ENCODE measurements at places on chromosomes 4 and X.

- no peak for DNase-seq
Observed at GRCh38 chr4:23234018-23234417, 541.3 kb downstream of the GBA3 start.

DNA sequence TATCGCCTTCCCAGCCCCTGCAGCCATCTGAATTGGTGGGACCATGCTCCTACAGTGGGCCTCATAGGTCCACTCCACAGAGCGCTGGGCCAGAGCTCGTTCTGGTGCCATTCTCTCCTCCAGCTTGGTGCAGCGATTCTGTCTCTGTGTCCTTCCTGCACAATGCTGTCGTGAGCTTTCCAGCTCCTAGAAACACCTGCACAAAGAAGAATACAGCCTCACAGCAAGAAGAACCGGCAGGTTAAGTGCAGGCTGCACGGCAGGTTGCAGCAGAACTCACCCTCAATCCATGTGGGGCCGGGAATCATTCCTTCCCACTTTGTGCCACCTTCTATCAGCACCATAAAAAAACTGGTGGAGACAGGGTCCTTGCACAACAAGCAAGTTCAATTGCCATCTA is 101.2 kb upstream of the ENPP6 start:
- DNase-seq = no peak

DNA sequence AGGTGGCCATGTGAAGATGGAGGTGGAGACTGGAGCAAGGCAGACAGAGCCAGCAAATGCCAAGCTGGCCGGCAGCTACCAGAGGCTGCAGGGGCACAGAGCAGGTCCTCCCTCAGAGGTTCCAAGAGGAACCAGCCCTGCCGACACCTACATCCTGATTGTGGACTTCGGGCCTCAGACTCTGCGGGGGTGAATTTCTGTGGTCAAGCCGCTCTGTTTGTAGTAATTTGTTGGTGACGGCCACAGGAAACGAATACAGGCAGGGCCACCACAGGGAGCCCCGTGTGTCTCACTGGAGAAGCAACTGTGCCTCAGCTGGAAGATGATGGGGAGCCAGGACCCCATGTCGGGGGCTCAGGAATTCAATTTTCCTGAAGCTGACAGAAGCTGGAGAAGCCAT is 28.3 kb downstream of the ZFYVE28 start:
- no peak for DNase-seq

- DNase-seq = no peak
Observed at GRCh38 chrX:148555101-148555500, 54.7 kb downstream of the AFF2 start.

DNA sequence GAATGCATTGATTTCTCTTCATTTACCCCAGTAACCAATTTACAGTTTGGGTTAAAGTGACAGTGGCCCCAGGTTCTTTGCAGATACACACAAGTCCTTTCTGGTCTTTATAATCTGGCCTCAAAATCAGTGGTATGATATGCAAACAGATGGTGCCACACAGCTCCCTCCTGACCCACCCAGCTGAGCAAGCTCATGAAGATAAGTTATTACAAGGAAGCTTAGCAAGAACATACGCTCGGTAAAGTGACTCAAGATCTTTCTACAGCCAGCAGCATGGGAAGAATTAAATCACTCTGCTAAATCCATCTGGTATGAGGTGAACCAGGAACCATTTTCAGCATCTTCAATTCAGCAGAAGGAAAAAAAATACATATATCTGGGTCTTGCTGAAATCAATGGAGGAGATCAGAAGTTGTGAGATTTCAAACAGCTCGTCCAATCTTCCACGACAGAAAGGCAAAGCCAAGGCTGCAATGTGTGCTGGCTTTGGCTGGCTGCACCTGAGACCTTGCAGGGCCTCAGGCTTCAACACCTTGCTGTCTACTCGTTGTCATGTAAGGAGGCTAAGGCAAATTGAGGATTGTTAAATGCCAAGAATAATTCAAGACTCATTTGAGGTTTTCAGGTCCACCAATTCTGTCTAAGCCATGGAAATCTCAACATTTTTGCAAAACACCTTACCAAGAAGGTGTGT is 28.2 kb downstream of the SEL1L3 start:
- DNase-seq = no peak

DNA sequence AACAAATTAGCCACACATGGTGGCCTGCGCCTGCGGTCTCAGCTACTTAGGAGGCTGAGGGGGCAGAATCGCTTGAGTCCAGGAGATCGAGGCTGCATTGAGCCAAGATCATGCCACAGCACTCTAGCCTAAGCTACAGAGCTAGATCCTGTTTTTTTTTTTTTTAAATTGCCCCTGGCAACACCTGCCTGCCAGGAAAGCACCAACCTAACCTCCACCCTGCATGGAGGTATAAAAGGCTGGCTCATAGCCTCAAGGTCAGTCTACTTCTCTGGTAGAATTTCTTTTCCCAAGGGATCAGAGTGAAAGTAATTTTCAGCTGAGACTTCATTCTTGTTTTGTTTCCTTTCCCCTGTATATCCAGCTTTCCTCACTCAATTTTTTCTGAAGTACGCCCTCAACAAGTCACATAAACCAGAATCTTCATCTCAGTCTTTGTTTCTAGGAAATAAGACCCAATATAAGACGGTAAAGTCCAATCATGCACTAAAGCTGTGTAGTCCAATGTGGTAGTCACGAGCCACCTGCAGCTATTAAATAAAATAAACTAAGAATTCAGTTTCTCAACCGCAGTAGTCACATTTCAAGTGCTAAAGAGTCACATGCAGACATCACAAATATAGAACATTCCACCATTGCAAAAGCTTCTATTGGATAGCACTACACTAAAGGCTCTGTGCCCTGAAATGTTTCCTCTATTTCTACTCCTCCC is 113.3 kb downstream of the HPGD start:
- no peak for DNase-seq

GRCh38 chrX:70592091-70592490 is 147.5 kb downstream of the DLG3 start:
- peak; percentile 33 for DNase-seq

DNA sequence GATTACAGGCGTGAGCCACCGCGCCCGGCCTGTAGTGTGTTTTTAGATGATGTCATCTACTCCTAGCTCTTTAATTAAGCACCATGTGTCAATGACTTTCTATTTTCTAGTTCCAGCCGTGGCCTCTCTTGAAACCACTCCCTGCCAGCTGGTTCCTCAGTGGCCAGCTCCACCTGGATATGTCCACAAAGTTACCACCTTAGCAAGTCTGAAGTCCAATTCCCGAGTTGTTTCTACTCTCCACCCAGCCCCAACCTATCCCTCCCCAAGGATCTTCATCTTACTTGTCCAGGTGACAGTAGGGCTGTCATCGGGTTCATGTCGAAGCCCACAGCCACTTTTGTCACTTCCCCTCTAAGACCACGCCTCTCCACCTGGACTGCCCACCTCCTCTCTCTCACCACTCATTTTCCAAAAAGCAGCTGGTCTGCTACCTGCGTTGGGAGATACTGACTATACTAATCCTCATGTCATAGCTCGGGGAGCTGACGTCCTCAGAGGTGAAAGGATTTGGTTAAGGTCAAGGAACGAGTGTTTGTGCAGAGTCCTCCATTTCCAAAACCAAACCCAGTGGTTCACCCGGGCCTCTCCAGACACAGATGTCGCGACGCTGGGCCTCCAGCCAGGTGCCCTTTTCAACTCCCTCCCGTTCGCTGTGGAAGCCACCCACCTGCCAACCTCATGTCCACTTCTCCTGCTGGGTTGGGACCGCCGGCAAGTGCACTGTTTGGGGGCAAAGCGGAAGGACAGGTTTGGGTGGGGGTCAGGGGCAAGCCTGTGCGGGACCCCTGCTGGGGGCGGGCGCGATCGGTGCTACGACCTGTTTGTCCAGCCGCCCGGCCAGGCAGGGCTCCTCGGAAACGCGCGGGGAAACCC is 704 bp downstream of the FAM3A start:
- no peak for DNase-seq

GRCh38 chrX:136909119-136909705 is 28.7 kb upstream of the RBMX start:
- DNase-seq = peak; percentile 45

DNA sequence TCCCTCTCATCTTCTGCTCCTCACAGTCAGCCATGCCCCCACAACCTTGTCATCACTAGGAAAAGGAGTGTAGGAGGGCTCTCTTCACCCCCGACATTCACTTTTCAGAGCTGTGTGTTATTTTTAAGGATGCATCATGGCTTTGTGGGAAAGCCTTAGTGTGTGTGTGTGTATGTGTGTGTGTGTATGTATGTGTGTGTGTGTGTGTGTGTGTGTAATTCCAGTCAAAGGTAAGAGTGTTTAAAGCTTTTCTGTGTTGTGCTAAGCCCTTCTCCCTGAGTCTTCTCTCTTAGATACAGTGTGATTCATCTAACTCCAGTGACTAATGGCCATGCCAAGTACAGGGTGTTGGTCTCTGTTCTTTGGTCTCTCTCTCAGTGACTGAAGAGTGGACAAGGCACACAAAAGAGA is 76.6 kb downstream of the CHIC2 start:
- DNase-seq = no peak

DNA sequence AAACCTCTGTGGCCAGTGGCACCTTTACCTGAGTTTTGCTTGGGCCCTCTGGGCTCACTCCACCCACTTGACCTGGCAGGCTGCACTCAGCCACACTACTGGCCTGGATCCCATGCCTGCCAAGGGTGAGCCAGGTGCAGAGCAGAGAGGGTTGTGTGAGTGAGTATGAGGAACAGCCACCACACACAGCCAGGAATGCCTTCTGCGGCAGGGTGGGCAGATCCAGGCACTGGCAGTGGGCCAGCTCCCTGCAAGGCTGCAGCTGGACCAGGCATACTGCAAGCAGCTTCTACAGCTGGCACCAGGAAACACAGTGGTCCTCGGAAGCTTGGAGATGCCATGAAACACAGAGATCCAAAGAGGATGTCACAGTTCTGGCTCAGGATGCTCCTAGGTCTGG is 570.1 kb upstream of the ACTRT1 start:
- no peak for DNase-seq

- DNase-seq = peak; percentile 36
Observed at GRCh38 chrX:107454302-107454701, 4.8 kb downstream of the FRMPD3 start.

DNA sequence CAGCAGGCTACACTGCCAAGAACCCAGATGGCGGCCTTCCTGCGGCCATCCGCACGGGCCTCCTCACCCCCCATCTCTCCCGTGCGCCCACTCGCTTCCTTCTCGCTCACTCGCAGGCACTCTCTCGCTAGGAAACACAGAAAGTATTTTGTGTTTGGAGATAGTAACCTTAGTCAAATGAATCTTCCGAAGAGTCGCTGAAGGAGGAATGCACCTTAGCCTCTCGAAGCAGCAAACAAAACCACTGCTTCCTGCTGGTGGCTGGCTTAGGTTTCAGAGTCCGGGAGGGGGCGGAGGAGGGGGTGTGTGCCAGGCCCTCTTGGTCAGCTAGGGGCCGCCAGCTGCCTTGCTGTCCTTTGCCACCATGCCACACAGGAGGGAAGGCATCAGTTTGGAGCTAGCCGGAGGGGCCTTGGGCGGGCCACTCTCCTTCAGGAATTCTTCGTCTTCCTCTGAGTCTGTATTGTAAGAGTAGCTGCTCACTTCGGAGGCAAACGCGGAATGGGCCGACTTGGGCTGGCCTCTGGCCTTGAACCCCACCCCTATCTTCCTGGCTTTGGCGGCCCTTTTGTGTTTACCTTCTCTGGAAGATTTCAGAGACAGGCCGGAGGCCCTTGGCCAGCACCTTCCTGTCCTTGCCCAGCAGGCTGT is 73.2 kb upstream of the UCP1 start:
- DNase-seq = no peak

GRCh38 chr4:137528673-137529072 is 3.6 kb downstream of the PCDH18 start:
- DNase-seq = no peak
